ENCODE measurements at places on chromosomes 16 and 17.
A peak's percentile ranks its signal among the peaks of the same experiment; 100 is the strongest.

- DNase-seq, result peak; percentile 36
Measured at GRCh38 chr17:41002814-41003213, 3.1 kb upstream of the KRTAP3-2 start.

GRCh38 chr17:53472586-53472985 lies 350.1 kb upstream of the KIF2B start:
- DNase-seq, result no peak

GRCh38 chr17:48609033-48609432 lies 1.8 kb downstream of the HOXB7 start:
- DNase-seq, result peak; percentile 72

- DNase-seq, result no peak
Measured at GRCh38 chr16:81519301-81520150, 74.9 kb downstream of the CMIP start.

All from HT-29 (cell line).